ENCODE measurements at places on chromosomes 1 and 21.

- DNase-seq, result no peak
Measured at GRCh38 chr21:36917471-36918158, 48.9 kb downstream of the HLCS start.

GRCh38 chr1:237282208-237282783, 240.3 kb downstream of the RYR2 start:
- DNase-seq, result no peak

DNA sequence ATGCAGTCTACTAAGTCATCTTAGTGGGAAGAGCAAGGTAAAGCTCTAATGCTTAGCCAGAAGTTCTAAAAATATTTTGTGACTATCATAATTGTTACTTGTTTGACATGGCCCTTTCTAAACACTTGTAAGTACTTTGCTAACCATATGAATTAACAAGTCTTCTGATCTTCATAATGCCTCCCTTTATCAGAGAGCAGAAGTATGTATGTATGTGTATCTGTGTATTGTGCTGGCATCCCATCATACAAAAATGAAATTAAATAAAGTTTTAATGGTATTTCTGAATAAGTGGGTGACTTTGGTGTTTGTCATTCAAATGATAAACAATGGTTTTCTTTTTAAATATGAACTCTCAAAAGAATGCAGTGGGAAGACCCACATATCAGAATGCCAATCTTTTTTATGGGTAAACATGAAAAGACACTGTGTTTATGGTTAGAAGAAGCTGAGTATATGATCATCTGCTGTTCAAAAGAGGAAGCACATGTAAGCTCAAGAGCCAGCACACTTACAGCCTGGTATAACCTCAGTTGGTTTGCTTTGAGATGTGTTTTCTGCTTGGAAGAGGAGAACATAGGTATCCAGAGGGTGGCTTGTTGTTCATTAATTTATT, 159.6 kb downstream of the CLEC20A start:
- no peak for DNase-seq

DNA sequence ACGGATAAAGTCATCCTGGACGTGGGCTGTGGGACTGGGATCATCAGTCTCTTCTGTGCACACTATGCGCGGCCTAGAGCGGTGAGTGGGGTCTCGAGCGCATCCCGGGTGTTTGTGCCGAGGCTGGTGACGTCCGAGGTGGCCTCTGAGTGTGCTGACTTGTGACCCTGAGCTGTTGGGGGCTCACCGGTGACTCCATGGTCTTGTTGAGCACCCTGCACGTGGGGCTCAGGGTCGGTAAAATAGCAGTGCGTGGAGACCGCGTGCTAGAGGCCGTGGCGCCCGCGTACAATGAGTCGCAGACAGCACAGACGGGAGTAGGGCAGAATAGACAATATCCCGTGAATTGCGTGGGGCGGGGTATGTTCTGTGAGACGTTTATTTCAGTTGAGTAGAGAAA, 13.1 kb downstream of the PRMT2 start:
- no peak for DNase-seq

- no peak for DNase-seq
Measured at GRCh38 chr1:15155191-15155590, 1.6 kb downstream of the TMEM51 start.

- DNase-seq, result no peak
Measured at GRCh38 chr1:216945538-216946080, 222.4 kb upstream of the ESRRG start.

DNA sequence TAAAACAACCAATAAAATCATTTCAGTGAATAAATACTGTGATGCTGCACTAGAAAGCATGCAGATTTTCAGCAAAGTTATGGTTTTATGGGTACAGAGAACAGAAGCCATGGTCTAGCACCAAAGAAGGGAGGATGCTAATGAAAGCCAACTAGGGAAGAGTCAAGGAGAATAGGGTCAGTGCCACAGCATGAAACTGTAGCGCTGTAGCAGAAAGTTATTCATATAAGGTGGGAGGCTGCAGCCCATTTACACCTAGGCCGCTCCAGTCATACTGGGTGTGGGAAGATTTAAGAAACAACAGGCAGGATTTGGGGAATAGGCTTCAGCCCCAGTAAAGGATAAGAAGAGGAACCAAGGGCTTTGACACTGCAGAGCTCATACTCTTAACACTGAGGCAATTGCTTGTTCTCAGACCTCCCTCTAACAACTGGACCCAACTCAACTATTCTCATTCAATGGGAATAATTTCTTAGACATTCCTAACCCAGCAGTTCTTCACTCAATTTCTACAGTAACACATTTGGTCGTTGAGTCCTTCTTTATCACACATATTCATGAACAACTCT, 4.4 kb downstream of the IFI16 start:
- DNase-seq, result no peak

DNA sequence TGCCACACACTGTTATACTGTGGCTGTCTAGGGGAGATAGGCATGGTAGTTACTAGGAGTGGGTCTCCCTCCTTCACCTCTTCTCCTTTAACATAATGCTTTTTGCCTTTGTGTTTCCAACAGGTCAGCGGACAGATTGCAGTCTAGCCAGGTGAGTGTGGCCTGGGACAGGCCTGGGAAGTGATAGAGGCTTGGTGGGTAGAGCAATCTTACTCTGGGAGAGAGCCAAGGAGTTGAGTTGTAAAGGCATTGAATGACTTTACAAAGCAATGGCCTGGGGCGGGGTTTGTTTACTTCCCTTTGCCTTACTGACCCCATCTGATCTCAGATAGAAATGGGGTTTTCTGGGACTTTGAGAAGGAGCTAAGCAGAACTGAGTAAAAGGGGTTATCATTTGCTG, 51.0 kb upstream of the IKBKE start:
- no peak for DNase-seq

GRCh38 chr21:16287046-16287445, 557.3 kb downstream of the USP25 start:
- no peak for DNase-seq

- DNase-seq, result no peak
Measured at GRCh38 chr1:62407398-62408009, 29.3 kb upstream of the USP1 start.

- DNase-seq, result no peak
Measured at GRCh38 chr1:156394835-156395461, 25.9 kb downstream of the RHBG start.

DNA sequence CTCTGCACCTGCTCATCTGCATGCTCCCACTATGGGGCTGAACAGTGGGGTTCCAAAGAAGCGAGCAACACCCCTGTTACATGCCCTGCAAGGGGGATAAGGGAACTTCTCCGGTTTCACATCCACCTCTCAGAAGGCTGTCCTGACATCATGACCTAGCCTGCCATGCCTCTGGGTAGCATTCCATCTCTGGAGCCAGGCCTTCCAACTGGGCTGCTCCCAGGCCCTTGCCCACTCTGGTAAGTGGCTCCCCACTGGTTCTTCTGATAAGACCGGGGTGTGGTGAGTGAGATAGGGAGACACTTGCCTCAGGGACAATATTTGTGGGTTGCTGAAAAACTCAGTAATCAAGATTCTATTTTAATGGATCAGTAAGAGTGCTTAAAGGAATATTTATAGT, 57.8 kb downstream of the KCNJ15 start:
- DNase-seq, result no peak

Data from activated T-cell treated with anti-CD3 and anti-CD28 coated beads, Interleukin-2, amount 50 U/mL, for 1 hour (primary cell).